Foreskin keratinocyte (primary cell): ENCODE measurements at places on chromosomes 7 and 10. TPM values are rescaled to one million over a fixed set of nuclear protein-coding genes. Genes with fewer than 3 reads are reported as not detected.

The TMEM139 gene
- 6.7 and 7.6 TPM in 2 replicates for total RNA-seq

The ZSCAN21 gene
- total RNA-seq, result 11.2 and 11.3 TPM in 2 replicates

The MLXIPL gene
- total RNA-seq, result 0.32 and 0.61 TPM in 2 replicates

The SHTN1 gene
- total RNA-seq, result 19.0 and 21.5 TPM in 2 replicates

The KIAA1217 gene
- 17.1 and 17.5 TPM in 2 replicates for total RNA-seq

The FAM20C gene
- 17.5 and 18.2 TPM in 2 replicates for total RNA-seq

The NXPH1 gene
- total RNA-seq, result not detected in 2 replicates

The OPN1SW gene
- total RNA-seq, result not detected in 2 replicates

The GTF2IRD2 gene
- 4.1 and 4.7 TPM in 2 replicates for total RNA-seq

The OR2A12 gene
- total RNA-seq, result not detected in 2 replicates

The STEAP1 gene
- total RNA-seq, result 18.6 and 23.4 TPM in 2 replicates

The PRF1 gene
- total RNA-seq, result not detected in 2 replicates

The ANKRD7 gene
- total RNA-seq, result 0.71 and 1.1 TPM in 2 replicates

The PRKCQ gene
- total RNA-seq, result 8.0 and 9.6 TPM in 2 replicates

The IGFBP1 gene
- not detected in 2 replicates for total RNA-seq

The TFEC gene
- total RNA-seq, result not detected in 2 replicates

The EBF3 gene
- total RNA-seq, result 0.03 and 0.04 TPM in 2 replicates

The AGFG2 gene
- total RNA-seq, result 9.6 and 9.8 TPM in 2 replicates

The GIMAP8 gene
- total RNA-seq, result 0.07 TPM in 1 of 2 replicates, not detected in the other
